ENCODE measurements at places on chromosomes 6 and 20.

- DNase-seq: no peak
Measured at GRCh38 chr6:71468038-71468437, 179.4 kb downstream of the OGFRL1 start.

- no peak for DNase-seq
Measured at GRCh38 chr6:31190488-31190887, 20.0 kb upstream of the POU5F1 start.

DNA sequence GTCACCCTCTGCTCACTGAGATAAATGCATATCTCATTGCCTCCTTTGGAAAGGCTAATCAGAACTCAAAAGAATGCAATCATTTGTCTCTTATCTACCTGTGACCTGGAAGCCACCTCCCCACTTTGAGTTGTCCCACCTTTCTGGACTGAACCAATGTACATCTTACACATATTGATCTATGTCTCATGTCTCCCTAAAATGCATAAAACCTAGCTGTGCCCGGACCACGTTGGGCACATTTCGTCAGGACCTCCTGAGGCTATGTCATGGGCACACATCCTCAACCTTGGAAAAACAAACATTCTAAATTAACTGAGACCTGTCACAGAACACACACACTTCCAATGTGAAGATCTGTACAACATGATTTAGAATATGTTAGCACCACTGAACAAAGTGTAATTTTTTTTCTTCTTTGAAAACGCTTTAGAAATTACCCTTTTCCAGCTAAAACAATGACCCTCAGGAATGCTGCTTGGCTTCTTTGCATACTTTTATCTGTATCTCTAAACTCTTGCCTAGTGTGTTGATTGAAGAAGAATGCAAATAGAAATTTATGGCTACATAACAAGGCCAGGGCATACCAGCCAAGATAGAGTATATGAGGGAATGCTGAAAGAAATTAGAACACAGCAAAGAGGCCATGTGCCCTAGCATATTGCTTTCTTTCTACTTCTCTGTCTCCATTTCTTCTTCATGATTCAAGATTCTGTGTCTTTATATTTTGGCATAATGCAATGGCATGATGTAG lies 84.6 kb upstream of the DST start:
- no peak for DNase-seq

GRCh38 chr6:20215310-20215709 lies 3.0 kb upstream of the MBOAT1 start:
- no peak for DNase-seq

DNA sequence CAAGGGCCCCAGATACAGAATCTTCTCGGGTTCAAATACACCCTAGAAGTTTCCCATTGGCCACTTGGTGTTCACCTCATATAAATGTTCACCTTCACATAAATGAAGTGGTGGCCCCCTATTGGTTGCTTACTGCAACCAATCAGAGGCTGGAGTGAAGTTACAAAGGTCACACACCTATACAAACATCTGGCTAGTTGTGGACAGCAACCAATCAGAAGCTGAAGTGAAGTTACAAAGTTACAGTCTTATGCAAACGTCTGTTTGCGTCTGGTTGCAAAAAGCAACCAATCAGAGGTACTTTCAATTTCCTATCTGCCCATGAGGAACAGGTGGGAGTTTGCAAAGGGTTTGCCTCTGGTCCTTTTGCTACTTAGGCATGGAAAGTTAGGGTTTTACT lies 206.5 kb upstream of the BMP2 start:
- DNase-seq: no peak

DNA sequence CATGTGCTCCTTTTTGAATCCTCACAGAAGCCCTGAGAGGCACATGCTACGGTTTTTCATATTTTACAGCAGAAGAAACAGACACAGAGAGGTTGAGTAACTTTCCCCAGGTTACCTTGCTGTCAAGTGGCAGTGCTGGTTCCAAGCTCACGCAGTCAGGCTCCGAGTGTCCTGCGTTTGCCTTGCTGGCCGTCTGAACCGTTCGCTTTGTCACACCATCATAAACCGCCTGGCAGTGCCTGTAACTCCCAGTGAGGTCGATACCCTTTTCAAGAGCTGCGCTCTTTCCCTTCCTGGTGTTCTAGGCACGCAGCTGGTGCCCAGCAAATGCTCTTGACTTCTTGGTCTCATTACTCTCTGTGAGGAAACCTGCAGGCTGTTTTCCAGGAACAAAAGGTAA lies 31.3 kb upstream of the KCNG1 start:
- no peak for DNase-seq

DNA sequence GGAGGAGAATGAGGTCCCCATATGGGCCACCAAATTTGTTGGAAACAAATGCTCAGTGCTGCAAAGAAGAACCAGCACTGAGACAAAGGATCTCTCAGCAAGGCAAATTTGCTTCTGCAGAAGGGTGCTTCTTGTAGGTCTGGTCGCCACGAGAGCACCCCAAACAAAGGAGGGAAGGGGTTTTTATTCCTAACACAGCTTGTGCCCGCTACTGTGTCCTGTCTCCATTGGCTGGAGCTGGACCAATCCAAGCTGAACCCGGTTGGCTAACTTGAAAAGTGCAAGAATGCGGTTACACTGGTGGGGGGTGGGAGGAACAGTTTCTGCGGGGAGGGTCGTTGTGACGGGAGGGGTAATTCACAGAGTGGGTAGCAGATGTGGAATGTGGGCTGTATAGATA lies 54.1 kb upstream of the TULP1 start:
- no peak for DNase-seq

GRCh38 chr6:143984666-143985065 lies 23.4 kb downstream of the PLAGL1 start:
- DNase-seq: no peak

DNA sequence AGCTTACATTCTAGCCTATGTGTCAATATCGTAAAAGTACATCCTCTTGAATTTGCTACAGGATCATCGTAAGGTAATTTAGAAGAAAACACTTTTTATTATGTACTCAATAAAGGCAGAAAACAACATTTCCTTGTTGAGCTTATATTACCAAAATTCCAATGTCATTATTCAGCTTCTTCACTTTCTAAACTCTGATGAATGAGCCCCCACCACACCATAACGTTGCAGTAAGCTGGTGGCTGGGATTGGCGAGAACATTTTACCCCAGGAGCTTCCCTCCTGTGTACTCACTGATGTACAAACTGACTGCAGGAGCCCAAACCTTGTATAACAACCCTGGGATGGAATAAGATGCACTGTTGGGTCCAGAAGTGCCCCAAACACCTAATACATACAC lies 238.1 kb upstream of the MARCKS start:
- DNase-seq: no peak

- DNase-seq: no peak
Measured at GRCh38 chr6:28218312-28219248, 6.5 kb upstream of the ZSCAN9 start.

- DNase-seq: no peak
Measured at GRCh38 chr6:140427842-140428241, 1053.4 kb upstream of the CITED2 start.

GRCh38 chr6:162463576-162463975 lies 264.0 kb downstream of the PRKN start:
- no peak for DNase-seq

GRCh38 chr6:15677822-15678221 lies 15.0 kb upstream of the DTNBP1 start:
- DNase-seq: no peak

- DNase-seq: no peak
Measured at GRCh38 chr6:25248123-25248522, 31.1 kb upstream of the CARMIL1 start.

Data from activated T-helper 1 cell treated with Interleukin-2 at 50 U/mL for 16 hours (primary cell).